MCF 10A (cell line): ENCODE measurements at places on chromosomes 7 and 10. TPM values are rescaled to one million over a fixed set of nuclear protein-coding genes. Genes with fewer than 3 reads are reported as not detected.

- DNase-seq, result peak; percentile 52
Measured at GRCh38 chr7:128398016-128398840, 11.6 kb downstream of the IMPDH1 start.

DNA sequence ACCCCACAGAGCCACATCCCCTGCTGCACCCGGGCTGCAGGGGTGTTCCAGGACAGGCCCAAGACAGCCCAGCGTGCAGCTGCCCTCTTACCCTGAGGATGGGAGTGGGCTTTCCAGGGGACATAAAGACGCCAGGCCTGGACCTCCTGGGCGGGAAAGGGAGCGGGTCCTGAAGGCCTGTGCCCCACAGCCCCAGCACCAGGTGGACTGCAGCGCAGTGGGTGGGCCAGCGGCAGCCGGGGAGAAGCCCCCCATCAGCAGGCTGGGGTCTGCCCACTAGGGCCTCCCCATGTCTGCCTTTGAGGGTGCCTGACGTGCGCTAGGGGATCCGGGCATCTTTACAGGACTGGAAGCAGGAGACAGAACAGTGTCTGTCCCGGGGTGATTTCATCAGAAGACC, 22.6 kb upstream of the ZNF735 start:
- no peak for DNase-seq

DNA sequence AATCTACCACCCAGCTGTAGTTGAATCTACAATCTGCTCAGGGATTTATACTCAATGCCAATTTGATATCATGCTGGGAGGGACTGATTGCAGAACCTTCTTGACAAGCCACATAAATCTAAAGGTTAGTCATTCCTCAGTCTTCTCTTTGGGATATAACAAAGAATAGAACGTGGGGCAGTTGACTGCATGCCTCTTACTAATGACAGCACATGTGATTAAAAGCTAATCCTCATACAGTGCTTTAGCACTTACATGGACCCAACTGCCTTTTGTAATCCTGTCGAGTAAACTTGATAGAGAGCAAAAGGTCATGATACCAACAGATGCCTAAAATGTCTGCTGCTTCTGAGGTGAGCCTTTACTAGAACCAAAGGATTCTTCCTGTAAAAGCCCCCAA, 12.3 kb downstream of the KLHL7 start:
- DNase-seq, result no peak

DNA sequence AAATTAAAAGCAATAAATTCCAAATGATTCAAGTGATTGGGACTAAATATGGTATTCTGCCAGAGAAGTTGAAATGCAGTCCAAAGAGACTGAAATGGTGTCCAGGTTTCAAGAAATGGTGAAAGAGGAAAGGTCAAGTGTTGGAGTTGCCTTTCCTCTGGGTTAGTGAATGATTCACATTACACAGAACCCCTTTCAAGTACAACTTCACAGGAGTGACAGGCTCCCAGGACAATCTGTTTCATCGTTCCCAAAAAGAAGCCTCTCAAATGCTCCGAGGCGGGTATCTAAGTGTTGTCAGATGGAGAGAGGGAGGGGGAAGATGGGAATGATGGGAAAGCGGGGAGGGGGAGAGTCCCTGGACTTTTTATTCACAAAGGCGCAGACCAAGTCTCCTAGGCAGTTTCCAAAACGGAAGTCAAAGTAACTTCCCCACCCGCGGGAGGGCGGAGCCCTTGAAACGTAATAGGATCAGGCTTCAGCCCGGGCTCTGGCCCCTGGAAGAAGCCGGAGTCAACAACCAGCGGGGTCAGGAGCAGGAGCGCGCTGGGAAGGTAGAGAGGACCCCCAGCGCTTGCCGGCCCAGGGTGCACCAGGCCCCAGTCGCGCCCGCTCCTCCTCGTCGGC, 754 bp downstream of the SLC25A13 start:
- peak; percentile 84 for DNase-seq

GRCh38 chr7:120979765-120980499, 8.6 kb upstream of the CPED1 start:
- no peak for DNase-seq

DNA sequence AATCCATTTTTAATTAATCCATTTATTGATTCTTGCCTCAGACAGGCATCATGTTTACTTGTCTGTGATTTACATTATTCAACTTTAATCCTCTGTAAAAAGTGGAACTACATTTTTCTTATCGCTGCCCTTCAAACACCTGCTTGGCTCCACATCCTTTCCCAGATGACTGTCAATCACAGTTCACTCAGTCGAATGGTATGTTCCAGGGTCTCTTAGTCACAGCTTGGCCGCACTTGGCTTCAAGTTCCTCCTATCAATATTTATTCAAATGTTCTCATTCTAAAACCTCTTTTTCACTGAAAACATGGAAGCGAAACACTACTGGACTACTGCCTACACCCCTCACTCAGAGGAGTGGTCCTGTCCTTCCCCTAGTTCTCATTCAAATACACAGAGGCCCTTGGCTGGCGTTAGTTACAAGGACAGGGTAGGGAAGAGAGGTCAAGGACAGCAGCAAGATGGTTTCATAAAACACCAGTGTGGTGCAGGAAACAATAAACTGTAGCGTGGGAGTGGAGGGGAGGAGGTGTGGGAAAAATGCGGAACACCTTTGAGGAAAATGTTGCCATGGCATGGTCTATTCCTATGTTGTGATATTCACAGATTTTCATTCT, 143.2 kb downstream of the USP6NL start:
- DNase-seq, result peak; percentile 26

DNA sequence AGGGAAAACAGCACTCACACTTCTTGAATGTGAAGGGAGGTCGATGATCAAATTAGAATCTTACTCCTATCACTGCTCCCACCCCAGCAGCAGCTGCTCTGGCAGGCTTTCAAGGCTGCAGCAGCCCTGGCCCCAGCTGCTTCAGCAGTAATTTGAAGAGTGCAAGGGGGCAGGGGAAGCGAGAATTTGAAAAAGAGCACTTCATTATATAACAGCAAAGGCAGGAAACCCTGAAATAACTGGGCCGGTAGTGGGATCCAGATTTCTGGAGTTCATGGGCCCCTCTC, 44.9 kb downstream of the MYPN start:
- no peak for DNase-seq

- no peak for DNase-seq
Measured at GRCh38 chr10:15591431-15591830, 128.3 kb downstream of the ITGA8 start.

GRCh38 chr10:15852111-15852557, 8.2 kb downstream of the MINDY3 start:
- DNase-seq, result no peak

- no peak for DNase-seq
Measured at GRCh38 chr7:41756650-41757182, 53.8 kb upstream of the INHBA start.

DNA sequence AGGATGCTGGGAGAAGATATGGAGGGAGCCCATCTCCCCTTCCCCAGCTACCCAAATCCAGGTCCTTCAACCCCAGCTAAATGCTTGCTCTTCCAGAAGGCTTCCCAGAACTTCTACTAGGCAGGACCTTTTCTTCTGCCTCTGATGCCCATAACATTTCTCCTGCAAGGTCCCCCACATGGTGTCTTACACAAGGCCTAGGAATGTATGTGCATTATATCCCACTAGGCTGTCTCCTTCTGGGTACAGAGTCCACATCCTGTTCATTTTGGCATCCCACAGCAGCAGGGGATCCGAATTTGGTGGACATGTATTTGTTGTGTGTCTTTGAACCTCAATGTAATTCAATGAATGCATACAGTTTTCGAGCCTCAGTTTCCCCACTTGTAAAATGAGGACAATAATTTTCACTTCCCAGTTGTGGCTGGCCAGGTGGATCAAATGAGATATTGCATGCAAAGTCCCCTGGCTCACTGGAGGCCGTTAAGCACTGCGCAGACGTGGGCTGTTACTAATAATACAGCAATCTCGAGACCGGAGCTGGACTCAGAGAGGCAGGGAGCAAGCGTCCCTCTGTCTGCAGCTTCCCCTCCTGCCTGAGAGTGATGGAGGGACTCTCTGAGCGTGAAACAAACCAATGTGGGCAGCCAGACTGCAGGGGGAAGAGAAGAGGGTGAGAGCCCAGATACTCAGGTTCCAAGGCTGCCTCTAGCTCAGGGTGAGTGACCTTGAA, 18.6 kb upstream of the YWHAG start:
- DNase-seq, result no peak

DNA sequence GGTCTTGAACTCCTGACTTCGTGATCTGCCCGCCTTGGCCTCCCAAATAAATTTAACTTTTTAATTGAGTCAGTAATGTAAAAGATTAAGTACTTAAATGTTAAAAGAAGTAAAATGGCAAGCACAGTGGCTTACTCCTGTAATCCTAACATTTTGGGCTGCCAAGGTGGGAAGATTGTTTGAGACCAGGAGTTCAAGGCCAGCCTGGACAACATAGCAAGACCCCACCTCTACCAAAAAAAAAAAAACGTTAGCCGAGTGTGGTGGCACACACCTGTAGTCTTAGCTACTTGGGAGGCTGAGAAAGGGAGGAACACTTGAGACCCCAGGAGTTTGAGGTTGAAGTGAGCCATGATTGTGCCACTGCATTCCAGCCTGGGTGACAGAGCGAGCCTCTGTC, 26.1 kb downstream of the PHTF2 start:
- no peak for DNase-seq

GRCh38 chr10:121927318-121927840, 452 bp downstream of the ATE1 start:
- peak; percentile 71 for DNase-seq

- DNase-seq, result no peak
Measured at GRCh38 chr10:44939691-44940401, 19.8 kb upstream of the RASSF4 start.

- DNase-seq, result no peak
Measured at GRCh38 chr7:148042935-148043631, 547.5 kb upstream of the C7orf33 start.

DNA sequence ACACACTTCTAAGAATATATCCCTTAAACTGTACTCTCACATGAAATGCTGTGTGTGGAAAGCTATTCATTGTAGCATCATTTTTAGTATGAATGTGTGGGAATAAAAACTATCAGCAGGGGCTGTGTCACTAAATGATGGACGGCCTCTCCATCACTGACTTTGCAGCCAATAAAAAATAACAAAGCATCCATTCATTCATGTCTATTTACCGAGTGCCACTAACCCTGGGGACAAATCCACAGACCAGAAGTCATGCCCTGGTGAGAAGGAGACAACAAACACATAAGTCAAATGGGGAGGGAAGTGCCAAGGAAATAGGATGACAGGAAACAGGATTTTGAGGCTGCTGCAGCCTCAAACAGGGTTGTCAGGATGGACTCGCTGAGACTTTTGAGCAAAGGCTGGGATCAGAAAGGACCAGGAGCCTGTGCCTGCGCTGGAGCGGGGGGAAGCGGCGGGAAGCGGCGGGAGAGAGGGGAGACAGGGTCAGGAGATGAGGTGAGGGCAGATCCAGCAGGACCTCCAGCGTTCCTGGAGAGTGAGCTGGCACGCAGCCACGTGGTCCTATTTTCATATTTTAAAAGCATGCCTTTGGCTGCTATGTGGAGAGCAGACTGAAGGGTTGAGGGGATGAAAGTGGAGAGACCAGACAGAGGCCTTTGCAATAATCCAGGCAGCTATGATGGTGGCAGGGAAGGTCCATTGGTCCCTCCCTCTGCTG, 2.2 kb upstream of the NOM1 start:
- DNase-seq, result no peak

- no peak for DNase-seq
Measured at GRCh38 chr10:31133792-31134310, 102.2 kb upstream of the ZNF438 start.

DNA sequence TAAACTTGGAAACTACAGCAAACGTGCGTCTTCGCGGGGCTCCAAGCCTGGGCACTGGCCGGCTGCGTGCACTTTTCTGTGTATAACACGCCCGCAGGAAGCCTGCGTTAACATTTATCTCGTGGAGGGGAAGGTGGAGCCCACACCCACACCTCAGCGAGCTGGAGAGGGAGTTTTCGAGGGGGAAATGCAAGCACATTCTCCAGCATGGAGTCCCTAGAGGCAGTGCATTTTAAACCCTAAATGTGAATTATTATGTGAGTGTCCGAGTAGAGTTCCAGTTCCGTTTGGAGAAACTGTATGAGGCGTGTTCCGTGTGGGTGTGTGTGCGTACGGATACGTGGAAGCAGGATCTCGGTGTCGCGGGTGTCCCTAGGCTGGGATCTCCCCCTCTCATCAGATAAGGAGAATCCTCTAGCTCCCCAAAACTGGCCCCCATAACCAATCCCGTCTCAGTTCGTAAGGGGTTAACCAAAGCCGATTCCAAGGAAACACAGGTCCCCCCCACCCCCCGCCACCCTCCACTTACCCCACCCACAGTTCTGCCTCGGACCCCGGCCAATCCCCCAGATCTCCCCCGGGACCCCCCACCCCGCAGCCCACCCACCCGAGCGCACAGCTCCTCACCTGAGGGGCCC, 403 bp downstream of the CDK6 start:
- DNase-seq, result peak; percentile 39

GRCh38 chr7:17307558-17307957, 9.1 kb downstream of the AHR start:
- DNase-seq, result no peak

GARIN1A gene
- total RNA-seq, result 2.3 and 5.9 TPM in 2 replicates

METTL2B gene
- 34.6 and 49.7 TPM in 2 replicates for total RNA-seq

TEX36 gene
- not detected in 2 replicates for total RNA-seq

KCP gene
- 0.42 and 0.68 TPM in 2 replicates for total RNA-seq

NKX1-2 gene
- 0.10 and 0.35 TPM in 2 replicates for total RNA-seq

MARVELD1 gene
- total RNA-seq, result 51.0 and 54.9 TPM in 2 replicates

CALN1 gene
- total RNA-seq, result not detected in 2 replicates
